A172 (cell line): ENCODE measurements at places on chromosomes 12 and 14. TPM values are rescaled to one million over a fixed set of nuclear protein-coding genes. Genes with fewer than 3 reads are reported as not detected.

DNA sequence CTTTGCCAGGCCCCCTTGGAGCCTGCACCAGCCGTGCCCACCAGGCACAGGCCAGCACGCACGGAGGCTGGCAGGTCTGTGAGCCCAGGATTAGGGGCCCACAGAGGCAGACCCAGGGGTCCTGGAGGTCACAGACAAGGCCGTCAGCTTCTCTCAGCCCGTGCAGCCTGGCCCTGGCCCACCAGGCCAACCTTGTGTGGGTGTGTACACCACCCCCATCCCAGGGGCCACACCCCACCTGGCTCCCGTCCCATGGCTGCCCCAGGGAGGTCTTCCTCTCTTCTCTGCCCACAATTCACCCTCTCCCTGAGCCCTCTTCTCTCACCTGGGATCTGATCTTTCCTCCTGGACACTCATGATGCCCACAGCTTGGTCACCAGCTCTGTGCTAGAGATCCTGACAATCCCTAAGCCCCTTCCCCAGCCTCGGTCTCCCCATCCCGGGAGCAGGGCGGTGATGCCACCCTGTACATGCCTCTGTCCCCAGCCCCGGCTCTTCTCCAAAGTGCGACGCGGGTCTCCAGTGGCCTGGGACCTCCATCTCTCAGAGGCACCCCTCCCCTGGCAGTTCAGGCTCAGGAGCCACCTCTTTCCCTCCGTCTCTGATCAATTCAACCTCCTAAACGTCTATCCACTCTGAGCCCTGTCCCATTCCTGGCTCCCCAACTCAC is 31.1 kb upstream of the GPR132 start:
- no peak for DNase-seq

GRCh38 chr12:51884676-51885229 is 3.1 kb upstream of the ANKRD33 start:
- DNase-seq: peak; percentile 95

DNA sequence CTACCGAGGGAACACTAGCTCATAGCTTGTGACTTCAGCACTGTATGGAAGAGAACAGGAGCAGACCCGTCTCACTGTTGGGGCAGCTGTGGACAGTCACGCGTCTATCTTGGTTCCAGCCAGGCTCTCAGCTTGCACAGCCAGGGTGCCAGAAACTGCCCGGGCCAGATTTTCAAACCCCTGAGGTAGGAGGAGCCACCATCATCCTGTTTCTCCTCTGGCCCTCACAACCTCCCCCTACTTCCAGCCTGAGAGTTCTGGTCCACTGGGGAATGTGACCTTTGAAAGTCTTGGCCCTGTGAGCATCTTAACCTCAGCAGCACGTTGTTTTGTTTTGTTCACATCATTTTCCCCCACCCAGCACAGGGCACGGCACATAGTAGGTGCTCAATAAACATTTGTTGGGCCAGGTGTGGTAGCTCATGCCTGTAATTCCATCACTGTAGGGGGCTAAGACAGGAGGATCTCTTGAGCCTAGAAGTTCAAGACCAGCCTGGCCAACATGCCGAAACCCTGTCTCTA is 50.4 kb downstream of the PSMA6 start:
- no peak for DNase-seq

GRCh38 chr12:85138833-85139232 is 102.7 kb downstream of the LRRIQ1 start:
- no peak for DNase-seq

DNA sequence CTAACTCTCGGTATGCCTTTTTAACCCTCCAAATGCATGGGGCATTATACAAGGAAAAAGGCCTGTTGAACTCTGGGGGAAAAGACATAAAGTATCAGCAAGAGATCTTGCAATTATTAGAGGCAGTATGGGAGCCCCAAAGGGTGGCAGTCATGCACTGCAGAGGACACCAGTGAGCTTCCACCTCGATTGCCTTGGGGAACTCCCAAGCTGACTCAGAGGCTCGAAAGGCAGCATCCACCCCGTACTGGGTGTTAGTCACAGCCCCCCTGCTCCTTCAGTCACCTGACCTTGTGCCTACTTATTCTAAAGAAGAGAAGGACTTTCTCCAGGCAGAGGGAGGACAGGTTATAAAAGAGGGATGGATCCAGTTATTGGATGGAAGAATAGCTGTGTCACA is 781.4 kb upstream of the TMEM132C start:
- DNase-seq: peak; percentile 95

GRCh38 chr14:50123062-50123461 is 6.7 kb upstream of the VCPKMT start:
- no peak for DNase-seq

- DNase-seq: peak; percentile 69
Measured at GRCh38 chr12:73863546-73863945, 674.1 kb upstream of the ATXN7L3B start.

- DNase-seq: no peak
Measured at GRCh38 chr12:115885040-115885690, 392.3 kb downstream of the MED13L start.

GRCh38 chr12:54032086-54032619 is 697 bp upstream of the HOXC5 start:
- DNase-seq: no peak

OTX2 gene
- not detected in 2 replicates for total RNA-seq

OR10A7 gene
- total RNA-seq: not detected in 2 replicates

FKBP4 gene
- 45.5 and 47.1 TPM in 2 replicates for total RNA-seq

ANKRD33 gene
- not detected in 2 replicates for total RNA-seq

PYGL gene
- total RNA-seq: 52.9 and 61.2 TPM in 2 replicates
